ENCODE measurements at places on chromosomes 6 and 20.

- DNase-seq: no peak
Measured at GRCh38 chr6:108009894-108010293, 51.9 kb upstream of the SEC63 start.

DNA sequence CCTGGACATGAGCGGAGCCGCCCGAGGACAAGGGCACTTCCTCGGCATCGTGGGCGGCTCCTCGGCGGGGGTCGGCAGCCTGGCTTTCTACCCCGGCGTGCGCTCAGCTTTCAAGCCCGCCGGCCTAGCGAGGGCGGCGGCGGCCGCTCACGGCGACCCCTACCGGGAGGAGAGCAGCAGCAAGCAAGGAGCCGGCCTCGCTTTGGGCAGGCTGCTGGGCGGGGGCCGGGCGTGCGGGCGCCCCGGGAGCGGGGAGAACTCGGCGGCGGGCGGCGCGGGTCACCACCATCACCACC, 6.7 kb downstream of the PRDM13 start:
- no peak for DNase-seq

- no peak for DNase-seq
Measured at GRCh38 chr20:11230999-11231398, 557.2 kb upstream of the JAG1 start.

GRCh38 chr6:46420921-46421638, 70.2 kb downstream of the RCAN2 start:
- DNase-seq: no peak

- DNase-seq: no peak
Measured at GRCh38 chr6:158008864-158009113, 27.1 kb downstream of the SYNJ2 start.

GRCh38 chr6:16375206-16375605, 136.8 kb downstream of the GMPR start:
- no peak for DNase-seq

DNA sequence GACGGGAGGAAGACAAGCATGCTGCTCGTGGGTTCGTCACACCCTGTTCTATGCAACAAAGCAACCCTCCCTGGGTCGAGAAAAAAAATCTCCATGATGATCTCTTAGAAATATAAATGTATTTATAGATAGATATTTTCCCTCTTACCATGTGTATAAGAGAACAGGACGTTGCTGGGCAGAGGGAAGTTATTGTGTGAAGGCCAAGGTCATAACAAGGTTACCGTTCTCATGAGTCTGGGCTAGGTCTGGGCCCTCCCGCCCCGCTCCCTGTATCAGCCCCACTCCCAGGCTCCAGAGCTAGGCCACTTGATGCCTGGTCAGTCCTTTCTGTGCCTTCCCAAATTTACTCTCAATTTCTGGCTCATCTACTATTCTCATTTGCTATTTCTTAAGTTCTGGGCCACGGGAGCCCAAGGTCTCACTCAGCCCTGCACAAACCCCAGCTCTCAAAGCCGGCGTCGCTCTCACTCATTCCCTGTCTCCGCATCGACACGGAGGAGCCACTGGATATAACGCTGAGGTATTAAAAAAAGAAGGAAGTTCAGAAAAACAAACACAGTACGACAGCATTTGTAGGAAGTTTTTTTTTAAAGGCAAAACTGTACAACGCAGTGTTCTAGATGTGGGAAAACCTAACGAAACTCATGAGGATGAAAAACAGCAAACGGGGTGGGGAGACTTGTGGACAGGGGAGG, 96.8 kb downstream of the PSMG4 start:
- no peak for DNase-seq

DNA sequence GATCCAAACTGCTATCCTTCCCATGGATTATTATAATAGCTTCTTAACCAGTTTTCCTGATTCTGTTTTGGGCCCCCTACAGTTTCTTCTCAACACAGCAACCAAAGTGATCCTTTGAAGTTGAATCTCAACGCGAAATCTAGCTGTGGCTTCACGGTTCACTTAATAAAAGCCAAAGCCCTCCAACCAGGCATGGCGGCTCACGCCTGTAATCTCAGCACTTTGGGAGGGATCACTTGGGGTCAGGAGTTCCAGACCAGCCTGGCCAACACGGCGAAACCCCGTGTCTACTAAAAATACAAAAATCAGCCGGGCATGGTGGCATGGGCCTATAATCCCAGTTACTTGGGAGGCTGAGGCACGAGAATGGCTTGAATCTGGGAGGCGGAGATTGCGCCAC, 3.3 kb downstream of the RMND1 start:
- DNase-seq: no peak

GRCh38 chr20:6017880-6018279, 36.0 kb downstream of the LRRN4 start:
- DNase-seq: no peak

- no peak for DNase-seq
Measured at GRCh38 chr6:148448369-148449012, 105.9 kb downstream of the SASH1 start.

GRCh38 chr20:20317621-20318364, 50.1 kb upstream of the INSM1 start:
- DNase-seq: no peak

- DNase-seq: no peak
Measured at GRCh38 chr20:60064554-60065196, 106.5 kb downstream of the CDH26 start.

- no peak for DNase-seq
Measured at GRCh38 chr6:142886431-142887170, 58.4 kb downstream of the HIVEP2 start.

DNA sequence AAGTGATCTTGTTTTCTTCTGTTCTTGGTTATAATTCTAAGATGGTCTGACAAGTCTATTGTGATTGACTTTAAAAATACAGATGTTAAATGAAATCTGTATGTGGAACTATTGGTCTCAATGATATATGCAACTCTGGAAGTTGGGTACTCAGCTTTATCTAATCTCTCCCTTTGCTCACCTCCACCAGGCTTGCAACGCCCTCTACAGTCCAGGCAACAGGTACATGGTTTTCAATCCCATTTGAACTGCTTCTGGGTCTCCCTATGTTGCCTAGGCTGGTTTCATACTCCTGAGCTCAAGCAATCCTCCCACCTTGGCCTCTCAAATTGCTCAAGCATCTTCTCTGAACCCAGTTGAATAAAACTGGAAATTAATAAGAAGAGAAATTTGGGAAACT, 25.6 kb upstream of the HLA-DQB1 start:
- no peak for DNase-seq

DNA sequence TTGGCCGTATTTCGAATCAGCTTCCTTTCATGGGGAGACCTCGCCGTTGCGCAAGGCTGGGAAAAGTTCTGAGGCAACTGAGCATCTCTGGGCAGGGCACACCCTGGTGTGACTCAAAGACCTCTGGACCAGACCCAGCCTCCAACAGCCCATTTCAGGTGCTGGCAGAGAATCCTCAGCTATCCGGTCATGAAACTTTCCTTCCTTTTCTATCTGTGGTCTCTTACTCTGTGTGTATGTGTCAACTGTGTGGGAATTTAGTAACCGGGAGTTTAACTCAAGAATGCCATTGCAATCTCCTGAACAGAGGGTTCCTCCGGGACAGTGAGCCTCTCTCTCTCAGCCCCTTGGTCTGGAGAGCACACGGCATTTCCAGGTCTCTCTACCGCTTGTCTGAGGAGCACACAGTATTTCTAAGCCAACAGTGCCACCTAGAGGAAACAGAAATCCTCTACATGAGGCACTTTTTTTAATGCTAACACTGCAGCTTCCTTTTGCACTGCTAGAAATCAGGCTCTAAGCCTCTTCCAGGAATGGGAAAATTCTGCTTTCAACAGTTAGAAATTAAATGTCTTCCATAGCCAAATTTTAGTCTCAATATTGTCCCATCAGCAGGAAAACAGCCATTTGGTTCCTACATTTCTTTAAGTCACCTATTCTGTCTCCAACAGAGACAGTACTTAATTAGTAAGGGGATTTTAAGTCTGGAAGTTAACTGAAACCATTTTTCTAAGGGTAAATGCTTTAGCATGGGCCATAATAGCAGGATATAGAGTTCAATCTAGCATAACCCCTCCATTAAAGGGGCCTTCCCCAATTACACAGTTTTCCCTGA, 32.7 kb downstream of the PLN start:
- no peak for DNase-seq

- DNase-seq: no peak
Measured at GRCh38 chr20:47049771-47050170, 155.1 kb downstream of the EYA2 start.

DNA sequence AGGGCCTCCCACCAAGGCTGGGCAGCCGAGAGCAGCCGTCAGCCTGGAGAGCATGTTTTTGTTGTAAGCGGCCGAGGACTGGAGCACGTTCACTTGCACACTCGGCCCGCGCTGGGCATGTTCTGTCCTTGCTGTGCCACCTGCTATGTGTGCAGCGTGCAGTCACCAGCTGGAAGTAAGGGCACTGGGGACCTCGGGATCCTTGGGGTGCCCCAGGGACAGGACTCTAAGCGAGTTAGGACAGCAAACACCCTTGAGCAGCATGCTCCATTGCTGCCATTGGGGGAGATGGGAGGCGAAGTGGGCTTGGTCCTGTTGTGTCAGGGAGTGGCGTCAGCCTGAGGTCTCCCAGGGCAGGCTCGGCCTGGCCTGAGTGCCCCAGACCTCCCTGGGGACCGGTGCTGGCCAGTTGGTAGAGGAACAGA, 18.6 kb downstream of the DYNLT1 start:
- no peak for DNase-seq

GRCh38 chr6:127878115-127878514, 22.7 kb downstream of the THEMIS start:
- no peak for DNase-seq

DNA sequence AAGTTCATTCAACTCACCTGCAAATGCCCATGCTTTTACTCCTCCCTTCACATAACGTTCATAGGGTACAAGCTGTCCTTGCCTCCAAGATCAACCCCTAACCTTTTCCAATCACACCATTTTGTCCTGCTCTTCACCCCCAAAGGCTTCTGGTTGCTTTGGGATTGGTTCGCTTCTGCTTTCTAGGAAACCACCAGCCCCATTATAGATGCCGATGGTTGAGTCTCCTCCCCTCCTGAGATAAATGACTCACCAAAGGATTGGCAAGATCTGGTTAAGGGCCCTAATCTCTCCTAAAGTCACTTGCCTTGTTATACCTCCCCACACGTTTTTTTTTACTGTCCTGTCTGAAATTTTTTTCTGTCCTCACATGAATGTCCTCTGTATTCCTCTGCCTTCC, 311.4 kb downstream of the HACE1 start:
- no peak for DNase-seq
